SIG-M5 (cell line): ENCODE measurements at places on chromosomes 7 and 10.

DNA sequence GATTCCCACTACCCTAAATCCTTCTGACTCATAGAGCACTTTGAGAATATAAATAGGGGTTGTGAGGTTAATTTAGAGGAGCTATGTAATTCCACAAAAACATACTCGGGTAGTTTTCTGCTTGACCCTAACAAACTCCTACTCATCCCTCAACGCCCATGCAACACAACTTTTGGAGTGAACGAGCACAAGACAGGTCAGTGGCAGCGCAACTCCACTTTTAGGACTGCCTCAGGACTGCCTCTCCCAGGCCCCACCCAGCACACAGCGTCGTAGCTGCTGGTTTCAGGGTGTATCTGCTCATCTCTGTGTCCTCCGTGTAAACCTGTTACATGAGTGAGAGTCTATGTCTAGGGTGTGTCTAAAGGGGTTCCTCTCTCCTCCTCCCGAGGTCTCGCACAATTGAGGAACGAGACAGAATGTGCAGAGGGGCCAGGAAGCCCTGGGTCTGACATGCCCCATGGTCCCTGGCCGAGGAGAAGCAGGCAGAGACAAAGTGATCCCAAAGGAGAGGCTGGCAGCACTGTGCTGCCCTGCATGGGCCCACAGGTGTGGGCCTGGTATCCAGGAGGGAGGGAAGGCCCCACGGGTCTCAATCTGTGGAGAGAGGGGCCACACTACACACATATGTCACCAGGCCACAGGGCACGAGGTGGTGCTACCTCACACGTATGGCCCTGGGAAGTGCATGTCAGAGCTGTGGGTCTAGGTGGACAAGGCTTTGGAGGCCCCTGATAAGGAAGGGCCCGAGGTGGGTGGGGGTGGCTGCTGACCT lies 45.5 kb downstream of the CAMK2B start:
- DNase-seq: no peak

DNA sequence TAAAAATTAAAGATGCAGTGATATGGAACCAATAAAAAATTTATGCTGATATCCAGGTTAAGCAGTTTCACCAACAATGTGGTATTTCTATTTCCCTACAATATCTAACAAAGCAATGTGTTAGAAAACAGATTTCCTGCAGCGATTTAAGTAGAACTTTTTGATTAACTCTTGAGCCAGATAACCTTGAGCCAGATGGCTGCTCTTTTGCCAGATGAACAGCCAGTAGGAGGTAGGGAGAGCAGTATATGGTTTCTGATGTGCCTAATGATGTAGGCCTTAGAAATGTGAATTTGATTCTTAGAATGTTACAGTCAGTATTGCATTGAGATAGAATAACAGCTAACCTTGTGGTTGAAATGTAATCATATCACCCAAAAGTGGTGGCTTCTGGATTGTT lies 31.1 kb downstream of the STAMBPL1 start:
- DNase-seq: no peak

- no peak for DNase-seq
Observed at GRCh38 chr7:158112571-158113320, 474.9 kb downstream of the PTPRN2 start.

DNA sequence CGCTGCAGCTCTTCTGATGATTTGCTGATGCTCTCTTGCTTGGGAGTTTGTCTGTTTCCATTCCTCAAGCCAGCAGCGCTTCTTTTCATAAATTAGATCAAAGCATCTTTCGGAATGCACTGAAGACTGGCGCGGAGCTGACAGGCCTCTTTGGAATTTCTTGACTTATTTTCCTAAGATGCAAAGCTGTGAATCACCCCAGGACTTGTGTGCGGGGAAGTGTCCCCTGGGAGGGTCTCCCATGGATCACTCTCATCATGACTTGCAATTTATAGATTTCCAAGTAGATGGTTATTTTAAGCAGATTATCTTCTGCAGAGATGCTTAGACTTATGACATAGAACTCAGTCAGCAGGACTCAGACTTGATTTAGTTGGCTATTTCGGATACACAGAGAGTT lies 467.2 kb downstream of the TCERG1L start:
- no peak for DNase-seq

DNA sequence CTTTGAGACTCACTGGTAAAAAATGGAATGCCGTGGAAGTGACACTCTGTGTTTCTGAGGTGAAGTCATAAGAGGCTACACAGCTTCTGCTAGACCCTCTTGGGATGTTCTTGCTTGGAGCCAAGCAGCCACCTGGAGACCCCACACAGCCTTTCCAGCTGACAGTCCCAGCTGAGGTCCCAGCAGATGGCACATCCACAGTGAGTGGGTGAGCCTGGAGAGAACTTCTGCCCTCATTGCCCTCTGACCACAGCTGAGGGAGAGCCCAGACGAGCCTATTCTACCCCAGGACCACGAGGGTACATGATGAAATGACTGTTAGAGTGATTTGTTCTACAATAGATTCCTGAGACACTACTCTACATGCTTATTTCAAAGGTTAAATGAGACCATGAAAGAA lies 44.3 kb downstream of the CXCL12 start:
- DNase-seq: no peak

- no peak for DNase-seq
Observed at GRCh38 chr10:47383261-47384147, 589 bp downstream of the ZNF488 start.

DNA sequence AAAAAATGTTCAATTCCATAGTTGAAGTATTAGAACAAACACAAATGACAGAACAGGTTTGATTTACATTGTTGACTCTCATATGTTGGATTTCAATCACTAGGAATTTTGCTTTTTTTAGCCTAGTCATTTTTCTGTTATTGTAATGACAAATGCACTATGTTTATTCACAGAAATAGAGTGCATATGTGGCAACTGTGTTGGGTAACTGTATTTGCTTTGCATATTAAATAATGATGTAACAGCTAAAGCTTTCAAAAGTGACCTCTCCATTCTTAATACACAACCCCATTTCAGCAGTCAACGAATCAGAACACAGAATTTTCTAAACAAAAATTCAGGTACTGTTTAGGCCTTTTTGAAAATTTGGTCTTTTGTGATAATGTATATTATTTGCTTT lies 54.0 kb upstream of the SLC26A5 start:
- no peak for DNase-seq

GRCh38 chr10:132479603-132480221 lies 57.9 kb upstream of the INPP5A start:
- no peak for DNase-seq

GRCh38 chr7:37391791-37392672 lies 56.6 kb downstream of the ELMO1 start:
- DNase-seq: no peak

GRCh38 chr7:36266683-36267082 lies 113.6 kb downstream of the EEPD1 start:
- no peak for DNase-seq

DNA sequence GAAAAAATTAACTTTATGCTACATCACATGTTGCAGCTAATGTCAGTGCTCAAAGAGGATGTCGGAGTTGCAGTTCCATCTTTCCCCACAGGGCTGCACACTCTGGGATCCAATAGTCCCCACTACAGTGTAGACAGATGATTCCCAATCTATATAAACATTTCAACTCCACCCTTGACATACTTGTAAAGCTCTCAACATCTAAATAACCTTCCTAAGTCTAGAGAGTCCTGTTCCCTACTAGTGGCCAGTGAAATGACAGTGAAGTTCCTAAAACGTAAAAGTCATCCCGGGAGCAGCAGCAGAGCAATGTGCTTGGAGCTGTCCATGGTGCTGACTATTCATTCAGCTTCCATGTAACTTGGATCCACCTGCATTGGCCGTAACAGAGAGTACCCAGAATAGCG lies 145.1 kb downstream of the GRM8 start:
- DNase-seq: no peak

GRCh38 chr10:102111276-102111675 lies 8.9 kb downstream of the LDB1 start:
- DNase-seq: no peak

GRCh38 chr7:28419716-28420115 lies 7.4 kb downstream of the CREB5 start:
- no peak for DNase-seq

DNA sequence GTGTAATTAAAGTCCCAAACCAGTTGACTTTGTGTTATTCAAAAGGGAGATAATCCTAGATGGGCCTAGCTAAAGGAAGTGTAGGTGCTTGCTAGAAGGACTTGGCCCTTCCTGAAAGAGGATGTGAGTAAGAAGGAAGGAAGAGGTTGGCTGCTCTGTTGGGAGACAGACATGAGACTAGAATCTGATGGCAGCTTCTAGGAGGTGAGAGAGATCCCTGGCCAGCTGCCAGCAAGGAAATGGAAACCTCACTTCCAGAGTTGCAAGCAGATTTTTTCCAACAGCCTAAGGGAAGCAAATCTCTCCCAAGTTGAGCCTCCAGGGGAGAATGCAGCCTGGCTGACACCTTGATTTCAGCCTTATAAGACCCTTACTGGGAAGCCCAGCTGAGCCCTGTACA lies 368.4 kb upstream of the ZMIZ1 start:
- DNase-seq: no peak

- no peak for DNase-seq
Observed at GRCh38 chr7:23394488-23395171, 75.7 kb downstream of the IGF2BP3 start.

DNA sequence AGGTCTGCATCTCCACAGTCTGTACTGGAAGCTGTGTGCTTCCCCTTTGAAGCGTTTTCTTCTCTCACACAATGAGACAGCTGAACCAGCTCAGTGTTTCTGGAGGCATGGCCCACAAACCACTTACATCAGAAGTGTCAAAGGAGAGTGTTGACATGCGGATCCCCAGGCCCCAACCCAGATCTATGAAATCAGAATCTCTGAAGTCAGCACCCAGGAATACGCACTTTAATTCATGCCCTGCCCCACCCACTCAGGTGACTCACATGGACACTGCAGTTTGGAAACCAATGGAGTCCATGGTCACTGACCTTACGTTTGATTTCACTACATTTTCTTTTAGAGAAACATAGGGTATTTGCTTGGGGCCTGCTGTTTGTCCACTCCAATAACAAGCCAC lies 19.0 kb downstream of the TLL2 start:
- DNase-seq: no peak

DNA sequence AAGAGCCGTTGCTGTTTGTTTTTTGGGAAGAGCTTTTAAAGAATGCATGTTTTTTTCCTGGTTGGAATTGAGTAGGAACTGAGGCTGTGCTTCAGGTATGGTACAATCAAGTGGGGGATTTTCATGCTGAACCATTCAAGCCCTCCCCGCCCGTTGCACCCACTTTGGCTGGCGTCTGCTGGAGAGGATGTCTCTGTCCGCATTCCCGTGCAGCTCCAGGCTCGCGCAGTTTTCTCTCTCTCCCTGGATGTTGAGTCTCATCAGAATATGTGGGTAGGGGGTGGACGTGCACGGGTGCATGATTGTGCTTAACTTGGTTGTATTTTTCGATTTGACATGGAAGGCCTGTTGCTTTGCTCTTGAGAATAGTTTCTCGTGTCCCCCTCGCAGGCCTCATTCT lies 31.6 kb downstream of the PFKFB3 start:
- no peak for DNase-seq

- DNase-seq: no peak
Observed at GRCh38 chr10:21488957-21489446, 36.5 kb downstream of the SKIDA1 start.

DNA sequence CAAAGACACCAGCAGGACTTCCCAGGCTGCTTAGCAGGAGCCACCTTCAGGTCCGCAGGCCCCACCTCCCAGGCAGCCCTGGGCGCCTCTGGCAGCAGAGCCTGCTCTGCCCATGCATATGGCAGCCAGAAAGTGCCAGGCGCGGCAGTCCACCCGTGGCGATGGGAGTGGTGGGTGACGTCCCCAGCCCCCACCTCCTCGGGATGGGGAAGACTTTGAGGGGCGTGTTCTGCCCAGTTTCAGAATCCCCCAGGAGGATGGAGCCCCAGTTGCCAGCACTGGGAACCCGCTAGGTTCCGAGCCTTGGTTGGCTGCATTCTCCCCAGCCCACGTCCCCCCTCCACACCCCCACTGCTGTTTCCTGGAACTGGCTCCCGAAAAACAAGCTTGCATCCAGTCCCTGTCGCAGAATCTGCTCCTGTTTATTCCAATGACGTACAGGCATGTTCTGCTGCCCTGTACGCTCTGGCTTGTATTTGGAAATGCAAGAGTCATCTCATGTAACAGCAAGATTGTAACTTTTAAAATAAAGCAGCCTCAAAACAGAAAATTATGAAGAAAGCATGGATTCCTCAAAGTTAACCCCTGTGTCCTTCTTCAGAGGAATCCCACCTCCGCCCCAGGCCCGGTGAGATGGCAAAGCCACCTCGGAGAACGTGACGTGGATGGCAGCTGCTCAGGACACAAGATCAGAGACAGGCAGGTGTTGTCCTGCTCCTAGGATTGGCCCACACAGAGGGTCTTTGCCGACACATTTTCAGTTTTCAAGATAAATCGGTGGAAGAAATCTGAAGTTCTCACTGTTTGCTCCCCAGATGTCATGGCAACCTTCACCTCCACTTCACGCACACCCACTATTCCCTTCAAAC lies 87.8 kb upstream of the PPP2R2D start:
- no peak for DNase-seq

DNA sequence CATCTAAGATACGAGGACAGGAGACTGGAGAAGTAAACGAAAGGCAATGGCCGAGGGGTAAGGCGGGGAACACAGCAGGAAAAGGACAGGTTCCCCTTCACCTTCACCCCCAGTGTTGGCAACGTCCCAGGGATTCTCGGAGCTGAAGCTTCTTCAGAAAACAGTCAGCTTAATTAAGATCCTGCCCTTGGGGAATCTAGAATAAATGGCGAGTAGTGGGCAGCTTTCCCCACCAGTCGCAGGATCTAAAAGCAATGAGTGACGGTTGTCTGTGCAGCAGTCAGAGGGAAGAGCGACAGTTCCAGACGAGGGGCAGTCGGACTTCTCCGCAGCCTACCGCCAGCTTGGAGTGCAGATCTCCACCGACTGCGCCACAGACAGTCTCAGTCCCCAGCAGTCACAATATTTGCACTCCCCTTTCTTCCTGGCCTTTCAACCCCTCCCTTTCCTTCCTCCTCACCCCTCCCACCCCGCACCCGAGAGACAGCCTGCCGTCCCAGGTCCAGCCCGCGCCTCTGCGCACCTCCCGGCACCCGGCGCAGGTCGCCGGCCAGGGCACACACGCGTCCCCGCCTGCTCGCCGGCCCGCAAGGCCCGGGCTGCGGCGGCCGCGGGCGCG lies 10.9 kb upstream of the SP8 start:
- DNase-seq: no peak

DNA sequence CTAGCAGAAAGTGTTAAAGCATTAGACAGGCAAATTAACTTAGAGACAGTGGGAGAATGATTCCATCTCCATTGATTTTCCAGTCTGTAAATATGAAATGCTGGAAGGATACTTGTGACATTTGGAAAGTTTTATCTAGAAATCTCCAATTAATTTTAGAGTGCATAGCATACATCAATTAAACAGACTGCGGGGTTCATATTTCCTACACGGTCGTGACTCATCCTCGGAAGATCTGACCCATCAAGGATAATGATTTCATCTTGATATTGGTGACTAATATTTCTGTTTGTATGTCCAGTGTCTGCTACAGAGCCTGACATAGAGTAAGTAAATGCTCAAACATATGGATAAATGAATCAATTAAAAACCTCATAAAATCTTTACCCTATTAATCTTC lies 474.9 kb downstream of the KCNMA1 start:
- no peak for DNase-seq

- DNase-seq: no peak
Observed at GRCh38 chr7:18262058-18262457, 233.5 kb upstream of the HDAC9 start.
